ENCODE measurements at places on chromosomes 13 and 19.

DNA sequence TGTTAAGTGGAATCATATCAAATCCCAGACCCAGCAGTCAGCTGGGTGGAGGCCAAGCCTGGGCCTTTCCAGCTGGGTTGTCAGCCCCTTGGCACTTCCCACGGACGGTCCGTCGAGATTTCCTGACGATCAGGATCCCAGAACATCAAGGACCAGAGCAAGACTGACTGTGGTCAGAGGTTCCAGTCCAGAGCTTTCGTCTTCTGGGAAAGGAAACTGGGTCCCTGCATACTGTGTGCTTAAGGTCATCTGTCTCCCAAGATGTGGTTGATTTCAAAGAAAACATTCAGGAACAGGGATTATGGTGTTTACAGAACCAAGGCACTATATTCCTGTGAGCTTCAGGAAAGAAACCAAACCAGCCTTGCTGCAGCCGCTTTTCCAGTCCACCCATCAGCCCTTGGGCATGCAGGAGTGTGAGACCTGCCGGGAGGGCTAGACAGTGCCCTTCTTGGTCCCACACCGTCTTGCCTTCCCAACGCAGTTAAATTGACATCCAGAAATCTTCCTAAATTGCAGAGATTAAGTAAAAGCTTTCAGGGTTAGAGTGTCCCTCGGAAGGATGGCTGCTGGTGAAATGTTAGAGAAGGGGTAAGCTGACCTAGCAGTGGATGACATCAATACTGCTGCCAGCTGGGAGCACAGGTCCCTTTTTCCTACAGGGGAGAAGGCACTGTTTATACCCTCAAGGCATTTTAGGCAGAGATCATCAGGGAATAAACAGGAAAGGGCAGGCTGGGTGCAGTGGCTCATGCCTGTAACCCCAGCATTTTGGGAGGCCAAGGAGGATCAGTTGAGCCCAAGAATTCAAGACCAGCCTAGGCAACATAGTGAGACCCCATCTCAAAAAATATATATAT lies 5.0 kb upstream of the C19orf33 start:
- no peak for DNase-seq

DNA sequence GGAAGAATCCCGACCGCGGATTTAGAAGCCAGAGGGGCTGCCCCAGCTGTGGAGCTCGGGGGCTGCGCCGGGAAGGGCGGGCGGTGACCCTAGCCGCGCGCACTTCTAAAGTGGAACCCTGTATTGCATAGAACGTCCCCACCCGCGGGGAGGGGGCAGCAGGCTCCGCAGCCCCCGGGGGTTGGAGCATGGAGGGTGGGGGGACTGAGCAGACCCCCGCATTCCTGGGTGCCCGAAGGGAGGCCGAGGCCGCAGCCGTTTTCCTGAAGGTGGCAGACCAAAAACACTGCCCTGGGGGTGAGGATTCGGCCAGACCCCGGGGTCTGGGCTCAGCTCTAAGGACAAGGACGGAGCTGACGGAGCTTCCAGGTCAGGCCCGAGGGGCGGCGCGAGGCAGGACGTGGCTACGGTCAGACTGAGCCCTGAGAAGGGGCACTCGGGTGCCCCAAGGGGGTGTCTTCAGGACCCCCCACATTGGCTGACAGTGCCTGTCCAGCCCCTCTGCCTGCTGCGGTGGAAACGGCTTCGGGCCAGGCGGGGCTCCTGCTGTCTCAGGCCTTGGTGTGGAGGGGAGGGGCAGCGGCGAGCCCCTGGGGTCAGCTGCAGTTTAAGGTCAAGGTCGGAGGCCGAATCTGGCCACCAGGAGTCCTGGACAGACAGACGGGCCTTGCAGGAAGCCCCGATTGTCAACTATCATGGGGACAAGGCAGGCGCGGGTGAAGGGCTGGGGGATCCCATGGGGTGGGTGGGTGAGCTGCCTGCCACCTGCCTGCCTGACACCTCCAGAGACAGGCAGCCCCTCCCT lies 12.6 kb downstream of the MKNK2 start:
- no peak for DNase-seq

- DNase-seq = no peak
These were observed 269.3 kb downstream of the UQCRFS1 start for GRCh38 chr19:28943651-28944050.

- DNase-seq = no peak
These were observed 418.1 kb downstream of the TSHZ3 start for GRCh38 chr19:30930941-30931706.

- no peak for DNase-seq
These were observed 21.1 kb downstream of the SGCG start for GRCh38 chr13:23201870-23202269.

DNA sequence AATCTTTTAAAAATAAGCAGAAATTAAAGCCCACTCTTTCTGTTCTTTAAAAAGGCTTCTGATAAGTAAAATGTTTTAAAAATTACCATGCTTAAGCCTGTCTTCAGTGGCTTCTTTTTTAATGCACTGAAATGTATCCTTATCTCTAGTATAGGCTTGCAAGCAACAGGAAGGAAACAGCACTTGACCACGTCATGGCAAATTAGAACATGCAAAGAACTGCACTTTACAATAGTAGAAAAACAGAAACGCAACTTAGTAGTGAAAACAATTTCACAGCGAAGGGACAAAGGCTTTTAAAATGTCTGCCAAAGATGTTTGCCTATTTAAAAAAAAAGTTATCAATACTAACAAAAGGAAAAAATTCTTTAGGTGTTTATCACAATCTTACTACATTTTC lies 36.3 kb downstream of the ELF1 start:
- peak; percentile 27 for DNase-seq

GRCh38 chr19:2115911-2116426 lies 19.3 kb downstream of the IZUMO4 start:
- DNase-seq = no peak

DNA sequence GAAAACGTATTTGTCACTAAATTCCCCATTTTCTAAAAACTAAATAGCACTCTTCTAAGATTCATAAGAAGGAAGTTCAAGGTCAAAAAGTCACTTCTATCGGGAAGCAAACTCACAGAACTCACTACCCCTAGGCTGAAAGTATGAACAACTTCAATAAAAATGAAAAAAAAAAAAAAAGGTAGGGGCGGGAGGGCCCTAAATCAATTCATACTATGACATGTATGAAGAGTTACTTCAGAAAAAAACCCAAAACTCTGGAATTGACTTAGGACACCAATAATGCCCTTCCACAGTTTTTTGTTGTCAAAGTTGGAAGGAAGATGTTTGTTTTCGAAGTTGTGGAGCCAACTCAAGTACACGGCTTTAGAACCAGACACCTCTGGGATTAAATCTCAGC lies 1.1 kb downstream of the SUCLA2 start:
- no peak for DNase-seq

- DNase-seq = no peak
These were observed 117.7 kb downstream of the FNDC3A start for GRCh38 chr13:49093376-49093775.

- no peak for DNase-seq
These were observed 1635.8 kb downstream of the PCDH9 start for GRCh38 chr13:65594298-65594781.

DNA sequence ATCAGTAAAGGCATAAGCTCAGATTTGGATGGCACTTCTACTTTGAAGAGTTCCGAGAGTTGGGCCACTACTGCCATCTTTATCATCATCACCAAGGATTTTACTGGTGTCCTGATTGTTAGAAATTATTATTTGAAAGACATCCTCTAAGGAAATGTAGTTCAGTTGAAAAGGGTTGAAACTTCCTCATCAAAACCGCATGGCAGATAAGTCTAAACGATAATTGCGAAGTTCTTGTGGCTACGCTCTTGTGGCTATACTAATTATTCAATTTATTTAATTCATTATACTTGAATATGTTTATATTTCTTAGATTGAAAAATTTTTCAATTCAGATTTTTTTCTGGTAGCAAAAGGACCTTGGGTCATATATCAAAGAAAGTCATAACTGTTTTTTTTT lies 22.4 kb downstream of the TNFRSF19 start:
- no peak for DNase-seq

Measured in activated CD8-positive, alpha-beta memory T cell treated with anti-CD3 and anti-CD28 coated beads for 1 hour (primary cell).